ENCODE measurements at places on chromosomes 7 and 10.

- DNase-seq, result no peak
These were observed 472.6 kb downstream of the XPNPEP1 start for GRCh38 chr10:109450702-109451101.

GRCh38 chr7:68767462-68767861 is 830.8 kb upstream of the AUTS2 start:
- no peak for DNase-seq

GRCh38 chr10:18523025-18523424 is 128.4 kb downstream of the NSUN6 start:
- DNase-seq, result no peak

DNA sequence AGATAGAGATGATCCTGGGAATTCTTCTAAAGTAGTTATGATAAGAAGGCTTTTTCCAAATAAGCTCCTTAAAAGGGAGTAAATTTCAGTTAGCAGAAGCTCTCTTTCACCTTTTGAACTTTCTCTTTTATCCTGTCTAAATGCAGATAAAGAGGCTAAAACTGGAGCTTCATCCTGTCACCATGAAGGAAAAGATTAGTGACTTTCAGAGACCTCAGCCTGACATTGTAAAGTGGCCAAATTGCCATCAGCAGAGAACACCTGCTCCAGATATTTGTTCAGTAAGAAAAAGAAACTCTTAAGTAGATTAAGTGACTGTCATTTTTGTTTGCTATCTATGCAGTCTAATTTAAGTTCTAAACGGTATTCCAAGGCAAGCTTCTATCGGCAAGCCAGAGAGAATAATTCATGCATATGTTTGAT is 18.3 kb downstream of the VWDE start:
- no peak for DNase-seq

GRCh38 chr7:94392393-94392786 is 2.3 kb upstream of the COL1A2 start:
- DNase-seq, result no peak

DNA sequence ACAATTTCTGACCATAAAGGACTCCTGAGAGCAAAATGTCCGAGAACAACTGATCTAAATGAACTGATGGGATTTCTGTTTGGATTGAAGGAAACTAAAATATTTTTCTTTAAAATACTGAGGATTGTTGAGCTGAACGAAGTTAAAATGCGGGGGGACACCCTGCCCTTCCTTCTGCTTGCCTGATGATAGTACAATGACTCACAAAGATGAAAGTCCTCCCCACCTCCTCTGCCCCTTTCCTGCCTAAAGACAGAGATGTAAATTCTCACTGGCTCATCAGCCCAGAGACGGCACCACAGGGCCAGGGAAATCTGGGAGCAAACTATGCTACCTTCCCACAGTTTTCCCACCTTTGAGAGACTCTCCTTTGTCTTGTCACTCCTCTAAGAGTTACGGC is 180.6 kb downstream of the PHTF2 start:
- DNase-seq, result no peak

DNA sequence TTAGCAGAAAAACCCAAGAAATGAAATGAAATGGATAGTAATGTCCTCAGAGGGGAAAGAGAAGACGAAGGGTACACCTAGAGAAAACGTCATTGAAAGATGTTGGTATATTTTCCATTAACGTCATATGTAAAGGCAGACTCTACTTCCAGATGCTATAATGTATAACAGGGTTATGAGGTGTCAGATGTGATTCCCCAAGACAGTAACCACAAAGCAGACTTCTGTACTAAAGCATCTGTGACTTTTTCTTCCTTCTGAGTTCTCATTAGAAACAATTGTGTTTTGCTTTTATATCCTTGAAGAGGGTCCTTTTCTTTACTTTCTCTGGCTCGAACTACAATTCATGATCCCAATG is 37.4 kb downstream of the LRRC72 start:
- no peak for DNase-seq

DNA sequence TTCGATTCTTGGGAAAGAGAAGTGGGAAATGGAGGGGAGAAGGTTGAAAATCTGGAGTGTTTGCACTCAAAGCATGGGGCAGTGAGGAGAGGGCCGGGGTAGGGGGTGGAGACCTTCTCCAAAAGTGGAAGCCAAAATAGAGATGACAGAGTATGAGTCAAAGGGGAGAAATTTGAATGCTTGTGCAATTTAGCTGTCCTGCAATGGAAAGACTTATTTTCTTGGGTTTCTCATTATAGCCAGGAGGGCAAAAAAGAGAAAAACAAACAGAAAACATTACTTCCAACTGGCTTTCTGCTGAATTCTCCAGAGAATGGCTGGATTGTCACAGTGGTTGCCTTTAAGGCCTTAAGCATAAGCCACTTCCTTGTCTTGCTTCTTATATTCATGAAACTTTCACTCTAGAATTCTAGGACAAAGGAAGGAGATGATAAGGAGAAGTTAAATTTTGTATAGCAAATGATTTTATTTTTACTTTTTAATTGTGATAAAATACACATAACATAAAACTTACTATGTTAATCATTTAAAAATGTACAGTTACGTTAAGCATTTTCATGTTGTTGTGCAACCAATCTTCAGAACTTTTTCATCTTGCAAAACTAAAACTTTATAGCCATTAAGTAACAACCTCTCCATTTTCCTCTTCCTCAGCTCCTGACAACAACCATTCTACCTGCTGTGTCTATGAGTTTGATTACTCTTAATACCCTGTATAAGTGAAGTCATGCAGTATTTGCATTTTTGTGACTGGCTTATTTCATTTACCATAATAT is 100.2 kb downstream of the GPR85 start:
- no peak for DNase-seq

GRCh38 chr7:35817930-35818329 is 17.1 kb downstream of the SEPTIN7 start:
- DNase-seq, result no peak

- DNase-seq, result no peak
These were observed 79.7 kb downstream of the ALOX5 start for GRCh38 chr10:45453639-45454255.

- DNase-seq, result no peak
These were observed 14.4 kb upstream of the PANK1 start for GRCh38 chr10:89659143-89660131.

DNA sequence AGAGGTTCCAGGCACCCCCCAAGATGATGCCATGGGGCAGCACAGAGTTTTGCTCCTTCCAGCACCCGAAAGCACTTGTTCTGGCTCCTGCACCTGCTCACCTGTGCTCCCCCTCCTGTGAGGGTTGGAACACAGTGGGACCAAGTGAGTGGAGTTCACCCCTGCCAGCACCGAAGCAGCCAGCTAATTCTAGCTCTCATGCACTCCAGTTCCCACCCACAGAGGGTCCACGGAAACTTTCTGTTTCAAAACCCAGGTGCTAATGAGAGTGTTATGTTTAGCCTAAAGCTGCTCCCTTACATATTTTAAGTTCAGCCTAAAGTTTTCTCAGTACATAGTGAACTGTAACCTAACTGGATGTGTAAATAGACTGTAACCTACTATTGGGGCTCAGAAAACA is 42.6 kb upstream of the SLC35G1 start:
- DNase-seq, result no peak

- DNase-seq, result no peak
These were observed 53.5 kb upstream of the TNS3 start for GRCh38 chr7:47635091-47636080.

DNA sequence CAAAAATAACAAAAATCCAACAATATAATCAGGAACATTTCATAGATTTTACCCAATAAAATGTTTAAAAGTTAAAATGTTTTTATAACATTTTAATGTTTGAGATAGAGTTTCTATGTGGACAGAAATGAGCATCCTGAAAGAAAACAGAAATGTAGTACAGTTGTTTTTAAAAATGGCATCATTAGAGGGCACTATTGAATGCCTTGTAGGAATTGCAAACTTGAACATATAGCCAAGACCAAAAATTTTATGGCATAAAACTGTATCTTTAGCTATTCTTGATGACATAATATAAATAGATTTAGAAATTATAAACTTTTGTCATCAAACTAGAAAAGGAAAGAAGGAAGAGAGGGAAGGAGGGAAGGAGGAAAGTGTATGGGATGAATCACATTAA is 1372.7 kb downstream of the GATA3 start:
- no peak for DNase-seq

GRCh38 chr10:120067427-120067826 is 174.9 kb downstream of the SEC23IP start:
- no peak for DNase-seq

- no peak for DNase-seq
These were observed 804 bp downstream of the TMEM106B start for GRCh38 chr7:12211711-12212485.

DNA sequence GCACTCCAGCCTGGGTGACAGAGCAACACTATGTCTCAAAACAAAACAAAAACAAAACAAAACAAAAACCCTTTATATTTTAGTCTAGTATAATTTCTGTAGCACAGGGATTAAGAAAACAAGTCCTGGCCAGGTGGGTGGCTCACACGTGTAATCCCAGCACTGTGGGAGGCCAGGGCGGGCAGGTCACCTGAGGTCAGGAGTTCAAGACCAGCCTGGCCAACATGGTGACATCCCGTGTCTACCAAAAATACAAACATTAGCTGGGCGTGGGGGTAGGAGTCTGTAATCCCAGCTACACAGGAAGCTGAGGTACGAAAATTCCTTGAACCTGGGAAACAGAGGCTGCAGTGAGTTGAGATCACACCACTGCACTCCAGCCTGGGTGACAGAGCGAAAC is 23.2 kb upstream of the ASL start:
- no peak for DNase-seq

- DNase-seq, result no peak
These were observed 6.9 kb downstream of the SMC3 start for GRCh38 chr10:110574420-110574819.

DNA sequence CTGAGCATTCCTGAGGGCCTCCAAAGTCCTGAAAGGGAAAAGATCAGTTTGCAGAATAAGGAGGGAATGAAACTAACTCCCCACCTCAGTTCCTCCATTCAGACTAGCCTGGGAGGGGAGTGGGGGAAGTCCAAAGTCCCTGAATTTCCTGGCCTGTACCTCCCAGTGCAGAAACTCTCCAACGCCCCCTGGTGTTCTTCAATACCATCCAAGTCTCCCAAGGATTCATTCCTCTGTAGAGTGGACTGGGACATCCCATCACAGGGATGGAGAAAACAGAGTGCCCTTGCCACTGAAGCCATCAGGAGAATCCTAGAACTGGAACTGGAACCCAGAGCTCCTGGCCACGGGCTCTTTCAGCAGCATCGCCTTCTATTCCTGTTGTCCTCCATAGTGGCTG is 1.6 kb upstream of the COL13A1 start:
- DNase-seq, result no peak

GRCh38 chr10:84522612-84523462 is 194.4 kb downstream of the CCSER2 start:
- DNase-seq, result no peak

DNA sequence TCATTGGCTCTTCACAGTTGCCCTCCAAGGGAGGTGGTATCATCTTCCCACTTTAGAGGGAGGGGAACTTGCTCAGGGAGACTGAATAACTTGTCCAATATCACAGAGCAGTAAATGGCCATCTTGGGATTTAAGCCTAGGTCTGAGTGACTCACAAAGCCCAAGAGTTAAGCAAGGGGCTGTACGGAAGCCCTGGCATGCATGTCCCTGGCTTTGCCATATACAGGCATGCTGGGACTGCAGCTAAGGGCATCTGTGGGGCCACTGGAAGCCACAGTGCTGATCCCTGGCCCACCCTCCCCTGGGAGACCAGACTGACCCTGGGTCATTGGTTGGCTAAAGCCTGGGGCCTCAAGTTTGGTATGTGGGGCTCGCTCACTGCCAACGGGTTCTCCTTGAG is 3.1 kb downstream of the VSIR start:
- DNase-seq, result no peak

All from T-cell (primary cell).